ENCODE measurements at places on chromosomes 6 and 20. TPM values are rescaled to one million over a fixed set of nuclear protein-coding genes. Genes with fewer than 3 reads are reported as not detected.

GJA1 gene
- 34.1 TPM for total RNA-seq

ASIP gene
- not detected for total RNA-seq

TRAPPC3L gene
- total RNA-seq, result not detected

SLC12A5 gene
- 8.8 TPM for total RNA-seq

SFTA2 gene
- total RNA-seq, result 2.6 TPM

SPAG4 gene
- 1.1 TPM for total RNA-seq

DNA sequence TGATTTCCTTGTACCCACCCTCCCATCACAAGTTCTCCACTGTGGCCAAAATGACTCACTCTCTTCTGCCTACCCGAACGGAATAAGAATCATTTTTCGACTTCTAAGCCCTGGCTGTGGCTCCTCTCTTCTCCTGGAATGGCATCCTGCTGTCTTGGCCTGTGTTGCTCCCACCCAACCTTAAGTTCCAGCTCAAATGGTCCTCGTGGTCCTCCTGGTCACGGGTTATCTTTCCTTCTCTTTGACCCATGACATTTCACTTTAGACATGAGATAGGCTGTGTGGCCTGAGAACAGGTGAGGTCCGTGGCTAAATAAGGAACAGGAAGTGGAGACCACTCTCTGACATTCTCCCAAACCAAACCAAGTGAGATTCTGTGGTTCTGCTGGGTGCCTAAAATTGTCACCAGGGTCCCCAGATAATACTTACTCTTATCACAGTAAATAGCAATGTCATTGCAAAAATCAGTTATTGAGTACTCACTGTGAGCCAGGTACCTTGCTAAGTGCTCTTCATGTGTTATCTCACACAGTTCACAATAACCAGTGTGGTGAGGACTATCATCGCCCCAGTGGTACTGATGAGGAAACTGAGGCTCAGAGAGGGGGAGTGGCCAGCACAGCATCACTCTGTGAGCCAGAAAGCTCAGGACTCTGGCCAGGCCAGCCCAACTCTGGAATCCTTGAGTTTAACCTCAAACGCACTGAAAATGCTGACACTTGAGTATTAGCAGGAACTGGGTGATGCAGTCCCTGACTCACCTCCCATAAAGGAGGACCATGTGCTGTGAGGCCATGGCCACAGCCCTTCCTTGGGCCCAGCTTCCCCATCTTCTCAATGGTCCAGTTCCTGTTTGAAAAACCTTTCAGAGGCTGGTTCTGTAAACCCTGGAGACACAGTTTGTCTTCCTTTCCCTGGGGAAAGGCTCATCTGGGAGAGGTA, 74.8 kb upstream of the SIRPA start:
- DNase-seq, result no peak
- H3K4me3 ChIP-seq, result no peak overlapping the region
- peaks cover 6% of the 10 kb centered on the region for H3K4me1 ChIP-seq
- no peak overlapping the region for H3K27ac ChIP-seq

DNA sequence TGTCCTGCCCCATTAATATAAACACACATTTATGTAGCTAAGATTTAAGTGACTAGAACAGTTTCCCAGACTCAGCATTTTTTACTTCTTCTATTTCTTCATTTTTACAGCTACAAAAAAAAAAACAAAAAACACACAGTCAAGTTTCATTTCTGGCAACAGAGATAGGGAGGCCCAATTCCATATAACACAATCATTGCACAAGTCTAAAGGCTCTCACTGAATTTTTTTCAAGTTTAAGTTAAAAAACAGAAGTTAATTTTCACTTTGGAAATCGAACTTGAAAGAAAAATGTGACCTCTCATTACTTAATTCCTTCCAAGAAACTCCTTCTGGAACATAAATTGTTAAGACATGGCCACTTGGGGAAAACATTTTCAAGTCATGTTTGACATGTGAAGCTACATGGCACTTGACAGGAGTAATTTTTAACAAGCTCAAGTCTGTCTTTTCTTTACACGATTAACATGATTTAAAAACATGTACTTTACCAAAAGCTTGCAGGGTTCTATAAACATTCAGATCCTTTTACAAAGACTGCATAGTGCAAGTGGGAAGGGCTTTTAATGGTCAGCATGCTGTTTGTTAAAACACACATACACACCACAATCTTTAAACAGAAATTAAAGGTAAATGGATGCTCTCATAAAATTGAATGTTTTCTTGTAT, 100.1 kb upstream of the CCDC28A start:
- H3K4me3 ChIP-seq, result no peak overlapping the region
- peaks cover 1% of the 10 kb centered on the region for H3K4me1 ChIP-seq
- no peak overlapping the region for H3K27ac ChIP-seq
- peaks cover 5% of the 10 kb centered on the region for H3K36me3 ChIP-seq

DNA sequence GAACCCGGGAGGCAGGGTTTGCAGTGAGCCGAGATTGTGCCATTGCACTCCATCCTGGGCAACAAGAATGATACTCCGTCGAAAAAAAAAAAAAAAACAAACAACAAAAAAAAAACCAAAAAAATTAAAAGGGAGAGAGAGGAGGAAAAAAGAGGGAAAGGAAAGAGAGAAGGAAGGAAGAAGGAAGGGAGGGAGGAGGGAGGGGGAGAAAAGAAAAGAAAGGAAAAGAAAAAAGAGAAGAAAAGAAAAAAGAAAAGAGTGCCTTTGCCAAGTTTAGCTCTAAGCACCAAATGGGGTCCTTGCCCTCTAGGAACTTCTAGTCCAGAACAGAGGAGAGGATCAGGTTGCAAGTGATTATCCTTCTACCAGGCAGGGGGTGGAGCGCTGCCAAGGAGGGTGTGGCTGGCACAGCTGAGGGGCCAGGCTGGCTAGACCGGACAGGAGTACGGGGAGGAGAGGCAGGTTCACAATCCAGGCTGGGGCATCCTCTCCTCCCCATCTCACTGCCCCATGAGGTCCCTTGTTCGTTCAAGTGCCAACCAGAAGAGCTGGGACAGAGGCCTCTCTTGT, 19.1 kb downstream of the GNAS start:
- H3K4me3 ChIP-seq, result no peak overlapping the region
- no peak overlapping the region for H3K27ac ChIP-seq
- H3K4me1 ChIP-seq, result peaks cover 4% of the 10 kb centered on the region
- H3K27me3 ChIP-seq, result peaks cover 13% of the 10 kb centered on the region
- no peak for DNase-seq
- no peaks in the 10 kb centered on the region for H3K36me3 ChIP-seq

Measured in progenitor cell of endocrine pancreas (in vitro differentiated cells).